Chondrocyte (in vitro differentiated cells): ENCODE measurements at places on chromosomes 4 and X. TPM values are rescaled to one million over a fixed set of nuclear protein-coding genes. Genes with fewer than 3 reads are reported as not detected.

The TLR6 gene
- total RNA-seq = 2.0 to 2.9 TPM (median 2.6 TPM) in 3 replicates

The XKRX gene
- total RNA-seq = 0.15 TPM in 1 of 3 replicates, not detected in the others

The LUZP4 gene
- not detected in 3 replicates for total RNA-seq

The GUCY1A1 gene
- total RNA-seq = 29.4 to 33.9 TPM (median 30.9 TPM) in 3 replicates

The MAGED4B gene
- total RNA-seq = 156 to 232 TPM (median 157 TPM) in 3 replicates

The FGG gene
- not detected in 3 replicates for total RNA-seq

The XK gene
- total RNA-seq = 0.07 TPM in 1 of 3 replicates, not detected in the others

The YIPF7 gene
- not detected in 3 replicates for total RNA-seq

The ARFIP1 gene
- 25.9 to 30.9 TPM (median 26.8 TPM) in 3 replicates for total RNA-seq

The SOX3 gene
- total RNA-seq = not detected in 3 replicates

The CENPVL1 gene
- not detected in 3 replicates for total RNA-seq

The SMR3B gene
- total RNA-seq = not detected in 3 replicates

- no peak for DNase-seq
- H3K27ac ChIP-seq = no peak overlapping the region
- H3K27me3 ChIP-seq = peaks cover 7% of the 10 kb centered on the region
- no peaks in the 10 kb centered on the region for H3K4me1 ChIP-seq
Measured at GRCh38 chrX:6015423-6015822, 213.2 kb downstream of the NLGN4X start.

DNA sequence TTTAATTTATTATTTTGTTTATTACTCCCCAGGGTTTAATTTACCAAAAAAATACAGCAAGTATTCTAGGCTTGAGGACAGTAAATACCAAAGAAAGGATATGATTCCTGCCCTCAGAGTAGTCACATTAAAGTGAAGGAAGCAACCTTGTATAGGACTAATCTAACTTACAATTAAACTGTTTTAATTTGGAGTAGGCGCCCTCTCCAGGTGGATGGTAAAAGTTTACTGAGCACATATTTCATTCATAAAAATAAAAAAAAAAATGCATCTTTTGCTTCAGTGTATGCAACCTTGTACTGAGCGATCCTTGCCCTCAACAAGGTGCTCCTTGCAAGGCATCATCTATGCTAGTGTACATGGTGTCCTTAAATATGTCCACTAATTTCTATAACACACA lies 72.0 kb upstream of the MAGEB16 start:
- no peak for DNase-seq
- H3K4me1 ChIP-seq = no peaks in the 10 kb centered on the region
- H3K27me3 ChIP-seq = peaks cover 2% of the 10 kb centered on the region

DNA sequence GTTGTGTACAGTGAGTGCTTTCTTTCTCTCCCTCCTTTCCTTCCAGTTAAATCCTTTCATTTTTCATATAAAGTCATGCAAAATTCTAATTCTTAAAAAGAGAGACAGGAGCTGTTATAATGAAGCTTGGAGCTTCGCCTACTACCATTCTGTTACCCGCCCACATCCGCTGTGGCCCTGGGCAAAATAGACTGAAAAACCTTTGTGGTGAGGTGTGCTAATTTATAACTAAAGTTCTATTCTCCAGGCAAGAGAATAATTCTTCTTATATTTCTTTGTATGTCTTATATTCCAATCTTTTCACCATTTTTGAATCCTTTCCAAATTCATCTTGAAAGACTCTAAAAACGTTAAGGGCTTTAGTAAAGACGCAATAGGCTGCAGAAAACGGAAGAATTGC lies 7.0 kb downstream of the QRFPR start:
- H3K4me3 ChIP-seq = no peak overlapping the region
- no peak overlapping the region for H3K27ac ChIP-seq
- DNase-seq = no peak
- H3K4me1 ChIP-seq = peaks cover 11% of the 10 kb centered on the region
- H3K27me3 ChIP-seq = peaks cover 15% of the 10 kb centered on the region
- H3K36me3 ChIP-seq = no peaks in the 10 kb centered on the region

DNA sequence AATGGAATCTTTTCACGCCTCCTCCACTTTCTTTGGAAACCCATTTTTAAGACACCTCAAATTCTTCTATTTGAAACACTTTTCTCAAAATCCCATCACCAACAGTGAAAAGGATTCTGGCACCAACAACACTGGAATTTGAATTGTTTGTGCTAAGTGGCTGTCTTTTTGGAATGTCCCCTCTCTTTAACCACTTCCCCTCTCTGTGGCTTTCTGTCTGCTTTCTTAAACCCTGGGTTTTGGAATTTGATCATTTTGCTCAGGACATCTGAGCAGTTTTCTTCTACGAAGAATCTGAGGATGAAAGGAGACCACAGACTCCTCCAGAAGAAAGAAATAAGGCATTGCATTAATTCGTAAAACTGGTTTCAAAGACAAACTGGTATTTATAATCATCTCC lies 89.0 kb downstream of the MXRA5 start:
- no peaks in the 10 kb centered on the region for H3K27me3 ChIP-seq
- peaks cover 49% of the 10 kb centered on the region for H3K4me1 ChIP-seq
- H3K27ac ChIP-seq = peak overlapping the region; percentile 59
- no peaks in the 10 kb centered on the region for H3K36me3 ChIP-seq

DNA sequence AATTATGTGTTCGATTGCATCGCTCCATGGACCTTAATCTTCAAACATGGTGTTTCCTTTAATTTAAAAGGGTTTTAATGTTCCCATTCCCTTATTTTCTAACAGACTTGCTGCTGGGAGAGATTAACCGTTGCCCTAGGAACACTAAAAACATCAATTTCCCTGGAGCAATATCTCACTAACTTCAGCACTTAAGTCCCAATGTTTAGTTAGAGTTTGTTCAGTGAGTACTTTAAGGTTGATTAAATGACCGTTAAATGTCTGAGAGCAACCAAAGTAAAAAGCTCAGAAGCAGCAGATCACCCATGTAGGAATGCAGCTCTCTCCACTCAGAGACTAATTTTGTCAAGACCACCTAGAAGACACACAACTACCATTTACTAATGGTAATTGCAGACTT lies 111.2 kb upstream of the PDE5A start:
- H3K27me3 ChIP-seq = no peaks in the 10 kb centered on the region
- H3K27ac ChIP-seq = no peak overlapping the region
- no peak overlapping the region for H3K4me3 ChIP-seq
- no peaks in the 10 kb centered on the region for H3K36me3 ChIP-seq
- peaks cover 11% of the 10 kb centered on the region for H3K4me1 ChIP-seq

- no peak for DNase-seq
- H3K4me3 ChIP-seq = no peak overlapping the region
- H3K27ac ChIP-seq = no peak overlapping the region
- peaks cover 7% of the 10 kb centered on the region for H3K27me3 ChIP-seq
Measured at GRCh38 chr4:8312976-8313375, 43.4 kb downstream of the HTRA3 start.

- H3K27ac ChIP-seq = no peak overlapping the region
- no peaks in the 10 kb centered on the region for H3K4me1 ChIP-seq
- DNase-seq = no peak
- H3K27me3 ChIP-seq = no peaks in the 10 kb centered on the region
Measured at GRCh38 chr4:89140168-89140759, 28.9 kb downstream of the TIGD2 start.

DNA sequence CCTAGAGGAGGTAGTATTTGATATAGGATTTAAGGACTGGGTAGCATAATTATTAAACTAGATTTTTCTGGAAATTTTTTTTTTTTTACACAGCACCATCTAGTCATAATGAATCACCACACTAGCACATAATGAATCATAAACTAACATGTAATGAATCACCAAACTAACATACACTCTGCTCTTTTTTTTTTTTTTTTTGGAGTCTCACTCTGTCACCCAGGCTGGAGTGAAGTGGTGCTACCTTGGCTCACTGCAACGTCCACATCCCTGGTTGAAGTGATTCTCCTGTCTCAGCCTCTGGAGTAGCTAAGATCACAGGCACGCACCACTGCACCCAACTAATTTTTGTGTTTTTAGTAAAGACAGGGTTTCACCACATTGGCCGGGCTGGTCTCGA lies 92.5 kb downstream of the FAM13A start:
- H3K36me3 ChIP-seq = peaks cover 3% of the 10 kb centered on the region
- no peak overlapping the region for H3K27ac ChIP-seq
- no peaks in the 10 kb centered on the region for H3K4me1 ChIP-seq
- no peaks in the 10 kb centered on the region for H3K27me3 ChIP-seq
- DNase-seq = no peak

DNA sequence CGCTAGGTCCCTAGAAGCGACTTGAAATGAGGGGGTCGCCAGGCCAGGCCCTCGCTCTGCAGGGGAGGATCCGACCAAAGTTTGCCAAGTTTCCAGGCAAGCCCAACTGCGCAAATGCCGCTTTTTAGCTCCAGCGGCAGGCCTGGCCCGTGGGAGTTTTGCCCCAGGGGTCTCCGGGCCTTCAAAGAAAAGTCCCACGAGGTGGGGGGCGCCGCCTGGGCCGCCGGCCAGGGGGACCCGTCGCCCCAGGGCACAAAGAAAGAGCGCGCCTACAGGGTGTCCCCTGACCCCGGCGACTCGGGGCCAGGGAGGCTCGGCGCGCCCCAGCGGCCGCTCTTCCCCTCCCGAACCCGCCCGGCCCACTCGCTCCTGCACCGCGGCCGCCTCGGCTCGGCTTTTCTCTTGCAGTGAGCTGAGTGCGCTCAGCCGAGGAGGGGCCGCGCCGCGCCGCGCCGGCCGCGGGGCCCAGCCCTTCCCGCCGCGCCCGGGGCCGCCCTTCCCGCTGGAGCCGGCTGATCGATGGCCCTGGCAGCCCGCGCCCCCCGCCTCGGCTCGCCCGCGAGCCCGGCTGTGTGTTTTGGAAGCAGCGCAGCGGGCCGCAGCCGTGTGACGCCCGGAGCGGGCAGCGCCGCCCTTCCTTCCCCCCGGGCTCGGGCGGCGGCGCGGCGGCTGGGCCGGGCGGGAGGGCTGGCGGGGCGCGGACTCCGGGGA lies 754 bp upstream of the KLF3 start:
- H3K36me3 ChIP-seq = no peaks in the 10 kb centered on the region
- DNase-seq = no peak
- peak overlapping the region; percentile 83 for H3K27ac ChIP-seq
- H3K4me1 ChIP-seq = peaks cover 40% of the 10 kb centered on the region
- H3K4me3 ChIP-seq = peak overlapping the region; percentile 71
- H3K27me3 ChIP-seq = no peaks in the 10 kb centered on the region

GRCh38 chr4:140718241-140718952 lies 37.8 kb downstream of the TBC1D9 start:
- no peak for DNase-seq
- no peak overlapping the region for H3K4me3 ChIP-seq
- H3K4me1 ChIP-seq = peaks cover 31% of the 10 kb centered on the region
- H3K27me3 ChIP-seq = no peaks in the 10 kb centered on the region
- no peaks in the 10 kb centered on the region for H3K36me3 ChIP-seq

GRCh38 chrX:97876697-97877407 lies 993.1 kb downstream of the RPA4 start:
- no peaks in the 10 kb centered on the region for H3K4me1 ChIP-seq
- H3K4me3 ChIP-seq = no peak overlapping the region
- H3K36me3 ChIP-seq = no peaks in the 10 kb centered on the region
- no peak for DNase-seq

GRCh38 chr4:94673961-94674360 lies 83.8 kb upstream of the BMPR1B start:
- no peak overlapping the region for H3K4me3 ChIP-seq
- peaks cover 9% of the 10 kb centered on the region for H3K36me3 ChIP-seq
- H3K4me1 ChIP-seq = peaks cover 41% of the 10 kb centered on the region
- no peak for DNase-seq
- H3K27me3 ChIP-seq = no peaks in the 10 kb centered on the region

DNA sequence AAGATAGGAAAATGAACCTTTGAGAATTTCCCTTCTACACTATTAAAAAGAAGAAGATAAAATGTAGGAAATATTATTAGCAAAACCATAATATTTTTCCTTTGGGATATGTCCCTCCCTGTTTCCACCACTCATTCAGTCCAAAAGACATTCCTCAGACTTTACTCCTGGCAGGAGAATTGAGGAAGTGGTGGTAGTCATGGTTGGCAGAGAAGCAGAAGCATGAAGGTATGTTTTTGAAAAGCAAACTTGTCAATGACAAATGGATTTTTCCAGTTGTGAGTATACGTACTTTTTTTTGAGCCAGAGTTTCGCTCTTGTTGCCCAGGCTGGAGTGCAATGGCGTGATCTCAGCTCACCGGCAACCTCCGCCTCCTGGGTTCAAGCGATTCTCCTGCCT lies 13.7 kb downstream of the STAG2 start:
- H3K27me3 ChIP-seq = no peaks in the 10 kb centered on the region
- H3K27ac ChIP-seq = peak overlapping the region; percentile 59
- DNase-seq = no peak
- no peaks in the 10 kb centered on the region for H3K36me3 ChIP-seq
- H3K4me1 ChIP-seq = peaks cover 26% of the 10 kb centered on the region

DNA sequence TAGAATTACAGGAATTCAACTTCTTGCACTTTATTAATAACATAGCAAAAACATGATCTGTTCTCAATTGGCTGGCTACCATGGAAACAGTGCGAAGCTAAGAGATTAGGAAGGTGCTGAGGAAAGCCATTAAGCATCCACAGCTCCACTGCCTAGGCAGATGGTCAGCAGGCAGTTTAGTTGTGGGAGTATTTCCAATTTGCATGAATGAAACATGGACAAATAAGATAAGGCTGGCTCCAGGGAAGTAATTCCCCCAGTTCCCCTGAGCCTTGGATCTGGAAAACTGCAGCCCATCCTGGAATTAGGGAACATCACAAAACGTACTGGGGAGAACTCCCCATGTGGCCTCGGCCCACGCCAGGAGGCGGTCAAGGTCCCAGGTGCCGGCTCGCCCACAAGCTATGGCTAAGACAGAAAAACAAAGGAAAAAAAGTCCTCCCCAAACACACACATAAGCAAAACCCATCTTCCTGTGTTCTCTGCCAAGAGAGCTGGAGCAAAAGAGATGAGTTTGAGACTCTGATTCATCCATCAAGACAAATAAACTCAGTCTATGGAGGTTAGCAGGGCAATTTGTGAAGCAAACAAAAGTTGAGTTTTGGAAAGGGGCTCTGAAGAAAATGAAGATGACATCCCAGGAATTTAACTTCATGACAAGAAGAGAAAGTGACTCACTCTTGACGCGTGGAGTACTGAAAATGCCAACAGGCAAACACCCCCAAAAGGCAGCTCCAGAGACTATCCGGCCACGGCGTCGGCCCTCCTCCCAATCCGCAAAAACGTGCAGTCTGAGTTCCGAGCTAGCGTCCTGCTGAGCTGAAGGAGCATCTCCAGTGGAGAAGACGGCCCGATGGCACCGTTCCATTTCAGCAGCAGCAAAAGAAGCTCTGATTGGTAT lies 45.1 kb downstream of the IGFBP7 start:
- no peak for DNase-seq
- peak overlapping the region; percentile 98 for H3K27ac ChIP-seq
- peak overlapping the region; percentile 35 for H3K4me3 ChIP-seq
- H3K36me3 ChIP-seq = peaks cover 39% of the 10 kb centered on the region
- H3K4me1 ChIP-seq = peaks cover 100% of the 10 kb centered on the region

- DNase-seq = no peak
- no peaks in the 10 kb centered on the region for H3K27me3 ChIP-seq
- H3K4me1 ChIP-seq = peaks cover 9% of the 10 kb centered on the region
- no peaks in the 10 kb centered on the region for H3K36me3 ChIP-seq
Measured at GRCh38 chr4:185999207-185999606, 69.7 kb upstream of the TLR3 start.
